ENCODE measurements at places on chromosomes 13 and 19.

GRCh38 chr13:66994097-66994496 is 236.0 kb downstream of the PCDH9 start:
- no peak for DNase-seq

- DNase-seq, result no peak
Observed at GRCh38 chr13:101869553-101869952, 417.1 kb downstream of the ITGBL1 start.

GRCh38 chr13:29756506-29756905 is 93.9 kb downstream of the UBL3 start:
- DNase-seq, result no peak

DNA sequence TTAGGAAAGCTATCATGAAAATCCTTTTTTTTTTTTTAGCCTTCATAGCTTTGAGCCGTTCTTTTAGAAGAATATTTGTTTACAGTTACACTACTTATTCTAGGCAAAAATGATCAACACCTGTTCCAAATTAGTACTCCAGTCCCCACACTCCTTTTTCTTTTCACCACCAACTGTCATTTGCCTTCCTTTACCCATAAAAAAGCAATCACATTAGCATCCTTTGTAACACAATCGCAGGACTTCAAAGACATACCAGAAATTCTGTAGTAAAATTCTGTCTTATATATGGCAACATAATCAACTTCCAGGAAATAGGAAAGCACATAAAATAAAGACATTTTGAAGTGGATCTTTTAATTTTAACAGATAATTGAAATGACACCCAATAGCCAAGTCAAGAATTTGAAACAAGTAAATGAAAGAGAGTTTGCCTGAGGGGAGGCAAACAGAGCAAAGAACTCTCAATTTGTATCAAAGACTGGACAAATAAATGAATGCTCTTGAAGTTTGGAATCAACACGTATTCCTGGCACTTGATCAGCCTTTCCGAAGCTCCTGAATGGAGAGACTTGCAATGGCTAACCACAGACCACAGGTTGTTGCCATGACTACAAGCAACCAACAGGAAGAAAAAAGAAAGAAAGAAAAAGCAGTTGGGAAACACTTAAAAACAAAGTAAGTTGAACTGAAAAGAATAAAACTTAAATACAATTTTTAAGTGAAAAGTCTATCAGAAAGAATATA is 206.8 kb downstream of the PCDH9 start:
- DNase-seq, result no peak

DNA sequence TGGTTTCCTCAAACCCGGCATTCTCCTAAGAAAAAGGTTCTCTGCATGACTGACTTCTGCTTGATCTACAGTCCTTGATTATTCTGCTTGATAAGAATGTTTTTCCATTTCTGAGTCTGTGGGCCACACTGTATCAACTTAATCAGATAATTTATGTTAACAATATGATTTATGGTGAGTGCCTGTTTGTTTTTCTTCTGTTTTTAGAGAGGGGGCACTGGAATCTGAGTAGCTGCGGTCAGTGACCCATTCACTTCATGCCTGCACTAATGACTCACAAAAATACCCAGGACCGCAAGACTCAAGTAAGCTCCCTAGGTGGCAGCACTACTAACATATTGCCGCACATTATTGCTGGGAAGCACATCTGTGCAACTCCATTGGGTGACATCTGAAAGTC is 542.3 kb upstream of the ATXN8OS start:
- DNase-seq, result no peak

- no peak for DNase-seq
Observed at GRCh38 chr13:30847650-30848307, 58.3 kb upstream of the MEDAG start.

GRCh38 chr19:58355908-58356765 is 2.8 kb upstream of the A1BG start:
- no peak for DNase-seq

- DNase-seq, result peak; percentile 84
Observed at GRCh38 chr19:35717665-35718344, at the start of gene KMT2B. Gene KMT2B (plus strand): TSS chr19:35718003. CDS start chr19:35718019, 16 bp downstream.

- no peak for DNase-seq
Observed at GRCh38 chr19:30411714-30412113, 39.5 kb downstream of the ZNF536 start.

- DNase-seq, result no peak
Observed at GRCh38 chr13:104816726-104817125, 1718.7 kb downstream of the EFNB2 start.

GRCh38 chr13:34108410-34108809 is 290.5 kb downstream of the RFC3 start:
- DNase-seq, result no peak

- no peak for DNase-seq
Observed at GRCh38 chr19:10501971-10502523, 1.1 kb downstream of the KEAP1 start.

- no peak for DNase-seq
Observed at GRCh38 chr13:79647533-79647932, 166.6 kb downstream of the NDFIP2 start.

- no peak for DNase-seq
Observed at GRCh38 chr19:5977222-5977784, 637 bp downstream of the RANBP3 start.

- DNase-seq, result no peak
Observed at GRCh38 chr13:110684388-110685056, 21.4 kb downstream of the CARS2 start.

Measured in bone marrow (tissue), 2 donors.